ENCODE measurements at places on chromosomes 4 and X.

DNA sequence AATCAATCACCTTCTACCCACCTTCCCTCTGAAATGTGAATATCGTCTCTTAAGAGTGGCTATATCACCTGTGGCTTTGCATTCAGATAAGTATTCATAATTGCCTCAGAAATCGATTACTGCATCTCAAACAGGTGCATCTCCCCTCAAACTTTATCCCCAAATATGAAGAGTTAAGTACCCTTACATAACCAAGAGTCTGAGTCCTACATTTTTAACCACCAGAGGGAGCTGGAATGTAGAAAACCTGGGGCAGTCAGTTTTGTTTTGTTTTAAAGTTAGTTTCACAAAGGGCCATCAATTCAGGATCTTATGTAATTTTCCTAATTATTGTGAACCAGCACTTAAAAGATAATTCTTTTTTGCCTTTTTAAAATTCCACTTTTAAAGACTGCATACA lies 5.7 kb downstream of the TCEANC start:
- DNase-seq = no peak

DNA sequence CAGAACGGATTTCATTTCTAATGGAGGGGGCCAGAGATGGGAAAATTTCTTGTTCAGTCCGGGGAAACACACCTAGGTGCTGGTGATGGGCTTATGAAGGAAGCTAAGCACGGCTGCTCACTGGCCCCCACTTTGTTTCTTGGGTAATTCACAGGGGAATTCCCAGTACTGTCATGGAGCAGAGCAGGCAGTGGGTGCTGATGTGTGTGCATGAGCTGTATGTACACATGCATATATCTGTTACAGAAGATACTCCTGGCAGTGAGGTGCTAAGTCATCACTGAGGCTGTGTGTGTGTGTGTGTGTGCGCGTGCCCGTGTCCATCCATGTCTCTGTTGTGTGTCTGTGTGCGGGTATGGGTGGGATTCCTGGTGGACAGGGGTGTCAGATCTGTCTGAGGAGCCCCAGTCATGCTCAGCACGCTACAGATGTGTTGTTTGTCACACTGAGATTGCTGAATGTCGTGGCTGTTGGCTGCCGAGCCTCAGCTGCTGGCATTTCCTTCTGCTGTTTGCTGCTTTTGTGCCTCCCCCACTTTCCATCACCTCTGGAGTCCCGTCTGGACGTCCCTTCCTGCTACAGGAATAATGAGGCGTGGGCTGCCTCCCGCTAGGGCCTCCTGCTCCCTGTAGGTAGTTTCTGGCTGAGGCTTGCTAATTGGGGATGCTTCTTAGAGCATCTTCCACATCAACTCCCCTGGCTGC lies 53.3 kb downstream of the JADE1 start:
- no peak for DNase-seq

DNA sequence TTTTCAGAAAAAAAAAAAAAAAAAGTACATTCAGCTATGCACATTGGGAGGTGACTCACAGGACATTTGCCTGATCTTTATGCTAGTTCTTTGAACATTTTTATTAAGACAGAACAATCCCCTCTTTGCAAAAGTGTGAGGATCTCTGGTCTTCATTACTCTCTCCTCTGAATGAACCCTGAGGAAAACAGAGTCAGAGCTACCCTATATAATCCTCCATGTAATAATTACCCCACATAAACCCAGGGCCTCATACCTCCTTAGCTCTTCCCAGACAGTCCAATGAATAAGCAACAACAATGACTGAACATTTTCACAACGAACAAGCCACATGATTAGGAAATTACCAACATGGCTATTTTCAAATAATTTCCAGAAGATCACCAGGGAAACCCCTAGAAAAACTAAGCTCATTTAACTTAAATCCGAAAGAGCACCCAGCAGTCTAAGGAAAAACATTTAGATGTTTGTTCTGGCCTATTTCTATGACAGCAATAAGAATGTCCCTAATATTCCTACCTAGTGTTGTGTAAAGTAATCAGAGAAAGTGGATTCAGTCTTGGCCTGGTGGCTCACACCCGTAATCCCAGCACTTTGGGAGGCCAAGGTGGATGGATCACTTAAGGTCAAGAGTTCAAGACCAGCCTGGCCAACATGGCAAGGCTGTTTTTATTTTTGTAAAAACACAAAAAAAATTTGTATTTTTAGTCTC lies 37.8 kb downstream of the TBC1D9 start:
- no peak for DNase-seq

- no peak for DNase-seq
These were observed at the start of gene SOX3 for GRCh38 chrX:140504371-140505324. Gene SOX3 (minus strand): TSS chrX:140505069. CDS start chrX:140505060, 9 bp downstream.

GRCh38 chr4:2619459-2619858 lies 83.0 kb downstream of the FAM193A start:
- no peak for DNase-seq

- DNase-seq = no peak
These were observed 20.9 kb downstream of the ITIH6 start for GRCh38 chrX:54776987-54777672.
